ENCODE measurements at places on chromosomes 3 and 15. TPM values are rescaled to one million over a fixed set of nuclear protein-coding genes. Genes with fewer than 3 reads are reported as not detected.

The SLITRK3 gene
- 0.39 TPM for polyA plus RNA-seq

The PAK6 gene
- 2.4 TPM for polyA plus RNA-seq

The EFCC1 gene
- polyA plus RNA-seq: 4.5 TPM

The EPHB3 gene
- 28.4 TPM for polyA plus RNA-seq

The MST1R gene
- 1.1 TPM for polyA plus RNA-seq

The TLR9 gene
- polyA plus RNA-seq: 0.16 TPM

The SI gene
- not detected for polyA plus RNA-seq

The ANKDD1A gene
- not detected for polyA plus RNA-seq

The MESP1 gene
- polyA plus RNA-seq: 1.1 TPM

GRCh38 chr15:58518626-58519025 is 86.8 kb downstream of the LIPC start:
- DNase-seq: no peak

GRCh38 chr3:16587047-16587680 is 18.1 kb downstream of the DAZL start:
- DNase-seq: no peak

- peak; percentile 52 for DNase-seq
Observed at GRCh38 chr3:49554633-49555265, 472 bp downstream of the BSN start.

DNA sequence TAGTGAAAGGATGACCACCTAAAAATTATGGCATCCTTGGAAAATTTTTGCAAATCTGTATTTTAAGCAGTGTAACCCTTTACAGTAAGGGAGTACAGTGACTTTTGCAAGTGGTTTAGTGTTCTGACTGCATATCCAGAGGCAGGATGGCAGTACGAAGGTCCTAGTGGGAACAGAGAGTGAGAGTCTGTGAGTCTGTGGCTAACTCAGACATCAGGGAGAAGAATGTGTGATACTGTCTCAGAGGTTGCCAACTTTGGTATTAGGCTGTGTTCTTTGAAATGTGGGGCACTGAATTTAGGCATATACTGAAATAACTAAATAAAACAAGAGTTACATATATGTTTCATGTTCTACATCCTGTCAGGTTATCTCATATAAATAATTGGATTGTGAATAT is 25.7 kb downstream of the PRKCI start:
- DNase-seq: no peak

GRCh38 chr3:148911173-148911572 is 46.1 kb downstream of the CPA3 start:
- DNase-seq: no peak

- no peak for DNase-seq
Observed at GRCh38 chr15:63668601-63669000, 71.4 kb downstream of the FBXL22 start.

DNA sequence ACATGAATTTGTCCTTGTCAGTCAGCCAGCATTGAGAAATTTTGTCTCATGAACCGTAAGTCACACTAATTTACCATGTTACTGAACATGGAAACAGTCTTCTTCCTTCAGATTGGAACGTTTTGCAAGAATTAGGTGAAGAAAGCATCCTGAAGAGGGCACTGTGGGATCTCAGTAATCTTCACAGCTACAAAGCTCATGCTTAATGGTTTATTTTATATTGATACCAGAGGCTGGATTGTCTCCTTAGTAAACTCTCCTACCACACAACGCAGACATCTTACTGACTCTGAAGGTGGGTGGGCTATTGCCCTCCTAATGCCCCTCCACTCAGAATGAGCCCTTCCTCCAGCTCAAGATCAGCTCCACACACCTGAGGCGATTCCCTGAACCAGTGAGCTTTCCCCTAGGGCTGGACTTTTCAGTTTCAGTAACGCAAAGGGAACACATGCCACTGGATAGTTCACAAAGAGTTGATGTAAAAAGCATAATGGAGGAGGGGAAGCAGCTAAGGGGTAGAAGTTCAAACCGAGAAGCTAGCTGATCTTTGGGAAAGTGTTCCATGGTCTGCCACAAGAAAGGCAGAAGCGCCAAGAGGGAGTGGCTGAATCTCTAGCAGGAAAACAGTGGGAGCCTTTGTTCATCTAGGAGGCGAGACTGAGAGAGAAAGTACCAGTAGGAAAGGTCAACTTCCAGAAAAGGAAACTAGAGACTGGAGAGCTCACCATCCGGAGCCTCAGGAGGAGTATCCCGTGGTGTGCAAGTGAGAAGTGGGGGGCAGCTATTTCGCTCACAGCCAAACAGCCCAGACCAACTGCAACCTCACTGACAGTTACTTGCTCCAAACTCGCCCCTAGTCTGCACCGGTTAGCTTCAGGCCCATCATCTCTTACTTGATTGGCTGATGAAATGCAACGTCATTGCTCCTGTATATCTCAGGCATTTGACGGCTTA is at the start of gene SLC9C1:
TSS of gene SLC9C1 (minus strand) at position 849 of the 954 bp plus-strand sequence. CDS start 7,425 bp downstream, outside the sequence.
- DNase-seq: peak; percentile 77

GRCh38 chr3:155218462-155218861 is 75.0 kb downstream of the STRIT1 start:
- DNase-seq: no peak

DNA sequence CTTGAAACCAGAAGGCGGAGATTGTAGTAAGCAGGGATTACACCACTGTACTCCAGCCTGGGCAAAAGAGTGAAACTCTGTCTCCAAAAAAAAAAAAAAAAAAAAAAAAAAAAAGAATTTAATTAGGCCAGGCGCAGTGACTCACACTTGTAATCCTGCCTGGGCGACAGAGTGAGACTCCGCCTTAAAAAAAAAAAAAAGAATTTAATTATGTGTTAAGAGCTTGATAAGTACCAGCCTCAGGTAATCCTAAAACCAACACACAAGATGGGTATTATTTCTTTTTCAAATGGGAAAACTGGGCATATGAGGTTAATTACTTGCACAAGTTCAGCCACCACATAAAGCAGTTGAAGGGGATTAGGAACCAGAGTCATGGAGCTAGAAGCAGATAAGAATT is 49.0 kb downstream of the PBRM1 start:
- DNase-seq: no peak

DNA sequence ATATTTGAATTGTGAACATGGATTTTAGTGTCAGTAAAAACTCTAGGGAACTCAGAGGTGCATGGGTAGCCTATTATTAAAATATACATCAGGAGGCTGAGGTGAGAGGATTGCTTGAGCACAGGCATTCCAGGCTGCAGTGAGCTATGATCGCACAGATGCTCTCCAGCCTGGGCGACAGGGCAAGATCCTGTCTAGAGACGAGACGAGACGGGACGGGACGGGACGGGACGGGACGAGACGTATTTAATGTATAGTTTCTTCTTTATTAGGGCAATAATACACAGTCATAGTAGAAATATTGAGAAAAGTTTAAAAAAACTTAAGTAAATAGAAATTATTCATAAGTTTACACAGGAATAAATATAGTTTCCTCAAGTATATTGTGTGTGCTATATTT is 89.3 kb downstream of the DIPK2A start:
- no peak for DNase-seq

DNA sequence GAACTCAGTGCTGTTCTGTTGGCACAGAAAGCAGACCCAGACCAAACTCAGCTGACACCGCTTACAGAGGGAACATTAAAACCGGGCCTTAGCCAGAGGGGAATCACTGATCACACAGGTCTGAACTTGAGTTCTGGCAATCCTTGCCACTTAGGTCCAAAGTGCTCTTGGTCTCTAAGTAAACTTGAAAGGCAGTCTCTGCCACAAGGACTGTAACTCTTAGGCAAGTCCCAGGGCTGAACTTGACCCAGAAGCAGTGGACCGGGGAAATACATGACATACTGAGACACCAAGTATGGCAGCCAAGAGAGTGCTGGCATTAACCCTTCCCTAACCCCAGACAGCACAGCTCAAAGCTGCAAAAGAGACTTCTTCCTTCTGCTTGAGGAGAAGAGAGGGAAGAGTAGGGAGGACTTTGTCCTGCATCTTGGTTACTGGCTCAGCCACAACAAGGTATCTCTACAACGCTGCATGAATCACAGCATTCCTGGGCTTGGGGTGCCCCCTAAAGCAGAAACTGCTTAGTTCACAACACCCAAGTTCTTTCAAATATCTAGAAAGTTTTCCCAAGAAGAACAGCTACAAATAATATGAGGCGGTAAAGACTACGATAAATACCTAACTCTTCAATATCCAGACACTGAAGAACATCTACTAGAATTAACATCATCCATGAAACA is 32.5 kb downstream of the NAALADL2 start:
- DNase-seq: no peak

DNA sequence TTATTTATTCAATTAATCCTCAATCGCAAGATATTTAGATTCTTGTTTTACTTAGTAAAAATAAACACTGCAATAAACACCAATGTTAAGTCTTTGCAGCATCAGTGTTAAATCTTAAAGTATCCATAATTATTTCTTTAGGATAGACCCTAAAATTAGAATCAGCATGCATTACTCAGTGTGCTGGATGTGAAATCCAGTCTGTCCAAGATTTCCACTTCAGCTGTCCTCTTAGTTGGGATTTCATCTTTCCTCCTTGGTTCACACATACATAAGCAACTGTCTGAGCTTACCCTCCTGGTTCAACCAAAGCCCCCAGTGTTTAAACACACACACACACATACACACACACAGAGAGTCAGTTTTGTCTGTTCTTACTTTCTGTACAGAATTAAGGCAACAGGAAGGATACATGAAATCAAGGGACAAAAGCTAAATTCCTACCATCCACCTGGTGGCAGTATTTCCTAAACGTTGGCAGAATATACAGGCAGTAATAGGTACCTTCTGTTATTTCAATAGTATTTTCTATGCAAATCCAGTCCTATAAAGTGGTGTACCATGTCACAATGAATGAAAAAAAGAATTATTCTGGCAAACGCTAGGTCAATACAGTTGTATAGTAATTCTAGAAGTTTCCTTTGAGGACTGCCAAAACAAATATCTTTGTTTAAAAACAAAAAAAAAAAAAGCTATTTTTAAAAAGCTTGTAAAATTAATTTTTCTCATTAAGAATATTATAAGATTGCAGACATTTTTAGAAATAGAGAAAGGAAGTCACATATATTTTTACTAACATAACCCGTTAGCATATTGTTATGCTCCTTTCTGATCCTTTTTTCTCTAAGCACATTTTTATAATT is 27.3 kb upstream of the DMXL2 start:
- DNase-seq: peak; percentile 73

DNA sequence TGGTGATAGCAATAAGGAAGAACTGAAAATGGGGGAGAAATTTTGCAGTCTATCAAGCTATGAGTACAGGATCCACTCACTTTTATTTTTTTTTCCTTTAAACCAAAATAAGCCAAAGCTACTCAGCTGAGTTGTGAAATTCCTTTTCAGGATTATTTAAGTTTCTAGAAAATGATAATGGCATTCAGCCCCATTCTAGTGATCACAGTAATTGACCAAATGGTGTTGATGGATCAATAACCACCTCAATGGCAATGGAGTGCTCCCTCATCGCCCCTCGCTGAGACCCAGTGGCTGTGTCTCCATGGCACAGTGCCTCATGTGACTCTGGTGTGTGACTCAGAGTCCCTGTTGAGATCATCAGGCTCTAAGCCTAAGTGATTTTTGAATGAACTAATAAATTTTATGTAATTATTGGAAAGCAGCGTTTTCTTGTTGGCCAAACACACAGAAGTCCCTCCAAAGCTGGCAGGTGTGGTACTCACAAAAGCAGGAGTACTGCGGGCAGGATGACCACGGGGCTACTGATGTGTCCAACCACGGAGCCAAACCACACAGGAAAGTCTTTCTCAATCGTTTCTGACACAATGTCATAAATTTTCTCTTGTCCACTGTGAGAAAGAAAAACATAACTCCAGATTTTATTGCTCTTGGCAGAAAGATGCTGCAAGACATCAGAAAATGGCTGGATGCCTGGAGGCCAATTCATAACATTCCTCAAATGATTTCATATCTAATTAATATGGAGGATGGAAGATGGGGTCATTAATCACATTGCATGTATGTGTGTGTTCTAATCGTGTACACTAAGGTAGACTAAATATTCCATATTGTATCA is 14.4 kb upstream of the STARD5 start:
- DNase-seq: peak; percentile 68

- no peak for DNase-seq
Observed at GRCh38 chr3:123759311-123759710, 124.8 kb downstream of the MYLK start.

DNA sequence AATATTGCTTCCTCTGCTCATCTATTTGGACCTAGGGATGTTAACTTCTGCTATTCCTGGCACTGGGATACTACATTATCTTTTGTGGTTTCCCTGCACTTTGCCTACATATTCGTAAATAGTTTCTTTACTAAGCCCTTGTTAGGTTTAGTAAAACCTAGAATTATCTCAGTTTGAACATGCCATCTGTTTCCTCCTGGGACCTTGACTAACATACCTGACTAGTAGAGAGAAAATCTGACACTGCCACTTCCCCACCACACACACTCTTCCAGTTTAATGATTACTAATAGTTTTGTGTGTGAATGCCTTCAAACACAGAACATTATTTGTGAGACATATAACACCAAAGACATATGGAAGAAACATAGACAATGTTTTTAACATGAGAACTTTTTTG is 28.2 kb upstream of the SOX2 start:
- no peak for DNase-seq

DNA sequence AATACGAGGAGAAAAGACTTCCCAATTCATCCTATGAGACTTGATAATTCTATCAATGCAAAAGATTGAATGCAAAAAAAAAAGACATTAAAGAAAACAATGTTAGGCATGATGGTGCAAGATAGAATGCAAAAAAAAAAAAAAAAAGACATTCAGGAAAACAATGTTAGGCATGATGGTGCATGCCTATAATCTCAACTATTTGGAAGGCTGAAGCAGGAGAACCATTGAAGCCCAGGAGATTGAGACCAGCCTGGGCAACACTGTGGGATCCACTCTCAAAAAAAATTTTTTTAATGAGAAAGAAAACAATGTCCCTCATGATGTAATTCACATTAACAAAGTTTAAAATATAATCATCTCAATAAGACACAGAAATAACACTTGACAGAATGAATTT is 75.9 kb downstream of the MYO9A start:
- DNase-seq: no peak

DNA sequence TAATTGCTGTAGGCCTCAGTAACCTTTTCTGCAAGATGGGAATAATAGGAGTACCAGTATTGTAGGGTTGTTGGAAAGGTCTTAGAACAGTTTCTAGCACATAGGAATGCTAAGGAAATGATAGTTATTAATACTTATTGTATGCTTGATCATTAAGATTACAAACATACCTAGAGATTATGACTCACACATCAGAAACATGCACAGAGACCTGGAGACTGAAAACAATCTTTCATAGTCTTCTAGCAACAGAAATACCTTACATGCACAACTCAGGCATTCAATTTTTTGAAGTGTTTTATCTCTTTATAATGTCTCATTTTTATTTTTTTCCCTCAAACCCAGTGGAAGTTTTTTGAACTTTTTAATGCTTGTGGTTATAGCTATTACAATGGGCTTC is 104.4 kb upstream of the ZBTB20 start:
- no peak for DNase-seq

- peak; percentile 73 for DNase-seq
Observed at GRCh38 chr3:172332256-172333041, 115.8 kb downstream of the GHSR start.

DNA sequence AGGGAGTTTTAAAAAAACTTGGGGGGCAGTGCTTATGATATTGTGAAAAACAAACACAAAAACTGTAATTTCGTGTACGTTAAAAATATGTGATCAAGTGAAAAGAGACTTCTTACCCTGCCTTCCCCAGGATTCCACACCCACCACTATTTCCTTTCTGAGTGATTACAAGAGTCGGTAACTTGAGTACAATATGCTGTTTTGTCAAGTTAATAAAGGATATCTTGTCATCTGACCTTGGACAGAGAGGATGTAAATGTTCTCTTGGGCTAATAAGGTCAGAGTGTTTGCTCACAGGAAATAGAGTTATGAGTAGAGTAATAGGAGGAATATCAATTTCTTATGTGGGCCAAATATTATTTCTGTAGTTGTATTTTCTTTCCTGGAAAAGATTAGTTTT is 68.1 kb downstream of the NOX5 start:
- DNase-seq: no peak
